Erythroblast (primary cell): ENCODE measurements at places on chromosomes 7 and 10.

GRCh38 chr10:55183993-55184392, 383.0 kb upstream of the PCDH15 start:
- no peak for DNase-seq

DNA sequence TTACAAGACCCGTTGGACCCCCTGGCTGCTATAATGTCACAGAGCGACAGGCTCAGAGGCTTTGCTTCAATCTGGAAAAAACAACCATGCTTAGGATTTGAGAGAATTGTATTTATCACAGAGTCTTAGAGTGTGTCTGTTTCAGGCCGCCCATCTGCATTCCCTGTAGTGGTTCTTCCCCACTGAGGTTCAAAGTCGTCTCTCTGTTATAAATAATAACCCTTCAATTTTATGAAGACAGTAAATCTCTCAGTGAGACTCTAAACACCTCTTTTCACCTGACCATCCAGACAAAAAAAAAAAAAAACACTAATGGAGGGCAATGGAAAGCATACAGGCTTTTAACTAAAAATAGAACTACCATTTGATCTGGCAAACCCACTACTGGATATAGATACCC, 565.4 kb upstream of the AUTS2 start:
- DNase-seq = no peak

GRCh38 chr7:42400961-42401360, 164.0 kb upstream of the GLI3 start:
- DNase-seq = no peak

- DNase-seq = no peak
These were observed 121.2 kb upstream of the FEZF1 start for GRCh38 chr7:122425731-122426130.

DNA sequence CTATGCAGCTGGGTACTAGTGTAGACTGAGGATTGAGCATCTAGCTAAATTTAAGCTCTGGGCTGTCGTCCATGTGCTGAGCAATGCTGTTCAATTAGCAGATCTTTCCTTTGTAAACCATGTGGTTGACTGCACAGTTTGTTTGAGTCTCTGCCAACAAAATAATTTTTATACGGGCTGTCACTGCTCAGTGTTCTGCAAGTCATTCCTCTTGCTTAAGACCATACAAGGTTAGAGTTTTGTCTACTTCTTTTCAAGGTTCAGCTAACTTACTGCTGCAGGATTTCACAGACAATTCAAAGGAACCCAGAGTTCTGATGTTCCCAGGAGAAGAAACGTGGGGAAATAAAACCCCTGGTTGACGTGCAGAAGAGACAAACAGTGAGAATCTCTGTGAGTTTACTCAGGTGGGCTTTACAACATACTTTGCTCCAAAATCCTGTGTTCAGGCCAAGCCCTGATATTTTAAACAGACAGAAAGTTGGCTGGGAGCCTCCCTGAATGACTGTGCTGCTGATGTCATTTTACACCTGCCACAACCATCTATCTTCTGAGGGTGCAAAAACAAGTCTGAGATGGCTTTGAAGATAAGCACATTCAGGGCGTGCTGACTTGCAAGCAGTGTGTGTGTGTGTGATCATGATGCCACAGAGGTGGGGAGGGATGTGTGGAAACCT, 177.1 kb upstream of the SVIL start:
- peak; percentile 4 for DNase-seq

- no peak for DNase-seq
These were observed 670.2 kb upstream of the MKI67 start for GRCh38 chr10:128796396-128796912.

DNA sequence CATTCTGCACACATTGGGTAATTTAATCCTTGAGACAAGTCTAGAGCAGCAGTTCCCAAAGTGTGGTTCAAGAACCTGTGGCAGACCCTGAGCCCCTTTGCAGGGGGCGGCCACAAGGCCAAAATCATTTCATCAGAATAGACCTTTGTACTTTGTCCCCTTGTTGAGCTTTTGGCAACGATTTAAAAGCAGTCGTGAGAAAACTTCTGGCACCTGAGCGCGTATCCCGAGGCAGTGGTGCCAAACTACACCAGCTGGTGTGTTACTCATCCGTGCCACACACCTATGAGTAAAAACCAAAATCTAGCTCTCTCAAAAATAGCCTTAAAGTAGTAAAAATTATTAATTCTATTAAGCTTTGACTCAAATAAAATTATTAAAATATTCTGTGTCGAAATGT, 306.8 kb downstream of the SDK1 start:
- DNase-seq = no peak

DNA sequence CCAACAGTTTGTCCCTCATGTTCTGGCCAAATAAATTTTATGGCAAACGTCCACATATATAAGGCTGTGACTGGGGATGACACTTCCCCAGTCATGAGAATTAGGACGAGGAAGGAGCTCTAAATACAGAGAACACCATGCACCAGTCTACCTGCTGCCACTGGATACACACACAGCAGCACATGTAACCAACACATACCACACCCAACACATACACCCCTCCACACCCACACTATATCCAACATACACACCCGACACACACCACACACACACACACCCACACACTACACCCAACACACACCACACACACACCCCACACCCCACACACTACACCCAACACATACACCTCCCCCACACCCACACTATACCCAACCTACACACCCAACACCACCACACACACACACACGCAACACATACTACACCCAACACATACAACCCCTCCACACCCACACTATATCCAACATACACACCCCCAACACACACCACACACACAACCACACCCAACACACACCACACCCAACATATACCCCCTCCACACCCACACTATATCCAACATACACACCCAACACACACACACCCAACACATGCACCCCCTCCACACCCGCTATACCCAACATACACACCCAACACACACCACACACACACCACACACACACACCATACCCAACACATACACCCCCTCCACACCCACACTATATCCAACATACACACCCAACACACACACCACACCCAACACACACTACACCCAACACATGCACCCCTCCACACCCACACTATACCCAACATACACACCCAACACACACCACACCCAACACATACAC, 74.1 kb downstream of the HIPK2 start:
- no peak for DNase-seq

GRCh38 chr7:159013181-159013690, 131.4 kb downstream of the VIPR2 start:
- no peak for DNase-seq

GRCh38 chr7:2182461-2182860, 50.3 kb downstream of the MAD1L1 start:
- no peak for DNase-seq
